ENCODE measurements at places on chromosomes 11 and 22. TPM values are rescaled to one million over a fixed set of nuclear protein-coding genes. Genes with fewer than 3 reads are reported as not detected.

DNA sequence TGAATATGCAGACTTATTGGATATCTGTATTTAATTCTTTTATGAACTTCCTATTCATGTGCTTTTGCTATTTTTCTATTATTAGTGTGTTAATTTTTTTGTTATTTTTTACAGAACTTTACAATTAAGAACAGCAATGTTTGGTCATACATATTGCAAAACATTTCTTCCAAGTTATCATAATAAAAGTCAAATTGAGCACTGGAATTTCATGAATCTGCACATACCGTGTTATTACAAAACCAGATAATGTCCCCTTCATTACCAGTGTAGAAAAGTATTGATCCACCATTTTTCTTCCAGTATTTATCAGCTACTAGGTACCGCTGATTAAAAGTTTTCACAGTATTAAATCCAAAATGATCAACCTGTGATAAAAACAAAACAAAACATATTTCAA, 40.5 kb downstream of the PRCP start:
- no peak for ATAC-seq

GRCh38 chr11:87369888-87370287, 332.2 kb downstream of the TMEM135 start:
- no peak for ATAC-seq

Gene CRYBB3
- total RNA-seq, result 0.64 TPM

DNA sequence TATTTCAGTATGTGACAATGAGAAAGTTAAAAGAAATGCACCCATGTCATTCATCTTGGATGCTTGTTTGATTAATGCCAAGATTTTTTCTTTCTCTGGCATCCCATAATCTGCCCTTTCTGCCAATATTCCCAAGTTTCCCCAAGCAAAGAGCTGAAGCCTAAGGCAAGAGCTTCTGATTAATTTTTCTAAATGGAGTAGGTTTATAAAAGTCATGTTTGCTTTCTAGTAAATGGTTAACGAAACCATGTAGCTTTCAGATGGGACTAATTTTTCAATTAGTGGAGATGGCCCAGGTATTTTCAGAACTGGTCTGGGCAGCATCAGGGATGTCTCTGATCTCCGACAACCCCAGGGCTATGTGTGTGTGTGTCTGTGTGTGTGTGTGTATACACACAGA, 55.3 kb downstream of the LRRC4C start:
- ATAC-seq, result no peak

Gene HBG2
- total RNA-seq, result not detected

Gene MS4A12
- total RNA-seq, result not detected

DNA sequence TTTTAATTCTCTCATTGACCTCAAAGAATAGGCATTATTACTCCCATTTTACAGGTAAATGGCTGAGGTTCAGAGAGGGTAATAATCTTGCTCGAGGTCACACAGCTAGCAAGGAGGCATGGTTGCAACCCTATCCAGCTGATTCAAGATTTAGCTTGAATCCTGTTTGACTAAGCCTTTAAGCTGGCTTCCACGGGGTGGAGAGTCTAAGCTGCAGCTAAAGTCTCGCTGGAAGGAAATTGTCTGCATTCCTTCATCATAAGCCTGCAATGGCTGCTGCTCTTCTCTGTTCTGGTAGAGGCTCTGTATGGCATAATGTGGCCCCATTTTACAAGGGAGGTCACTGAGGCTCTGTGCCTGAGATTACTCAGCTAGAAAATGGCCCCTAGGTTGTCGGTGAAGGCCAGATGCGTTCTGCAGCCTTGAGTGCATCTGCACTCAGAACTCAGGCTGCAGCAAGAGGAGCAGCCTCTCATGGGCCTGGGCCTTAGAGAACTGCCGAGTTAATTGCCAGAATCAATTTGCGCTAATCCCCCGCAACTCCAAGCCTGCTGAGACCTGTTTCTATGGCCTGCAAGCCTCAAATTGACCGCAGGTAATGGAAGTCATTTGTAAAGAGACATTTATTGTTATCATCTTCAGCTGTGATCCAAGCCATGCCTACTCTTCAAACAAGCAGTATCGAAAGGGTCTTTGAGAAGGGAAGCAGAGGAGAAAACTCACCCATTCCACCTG, 44.1 kb upstream of the SEZ6L start:
- ATAC-seq, result peak; percentile 47

- ATAC-seq, result no peak
These were observed 571.1 kb downstream of the JRKL start for GRCh38 chr11:96960926-96961325.

- ATAC-seq, result no peak
These were observed 38.9 kb upstream of the TH start for GRCh38 chr11:2210366-2211112.

- ATAC-seq, result peak; percentile 5
These were observed 712 bp downstream of the CERK start for GRCh38 chr22:46737105-46737975.

Gene KRTAP5-7
- 0.16 TPM for total RNA-seq

Gene CHRNA10
- total RNA-seq, result 0.64 TPM

Gene SLC22A25
- total RNA-seq, result not detected

GRCh38 chr11:4882543-4882942, 843 bp downstream of the OR51T1 start:
- ATAC-seq, result no peak

- ATAC-seq, result no peak
These were observed 10.3 kb downstream of the YAP1 start for GRCh38 chr11:102120437-102120973.

DNA sequence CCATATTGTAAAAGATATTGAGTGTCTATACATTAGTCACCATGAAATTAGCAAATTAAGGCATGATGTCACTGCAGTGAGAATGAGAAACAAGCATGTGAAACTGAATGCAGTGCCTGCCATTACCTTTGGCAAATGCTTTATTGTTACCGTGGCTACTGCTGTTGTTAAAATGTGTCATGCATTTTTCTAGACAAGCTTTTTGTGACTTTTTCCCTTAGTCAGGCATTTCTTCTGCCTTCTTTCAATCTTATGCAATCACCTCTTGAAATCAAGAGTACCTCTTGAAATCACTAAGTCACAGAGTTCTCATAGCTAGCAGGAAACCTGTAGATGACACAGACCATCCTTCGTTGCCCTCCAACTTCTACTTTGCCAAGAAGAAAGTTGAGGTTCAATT, 461.7 kb upstream of the TENM4 start:
- ATAC-seq, result peak; percentile 64

DNA sequence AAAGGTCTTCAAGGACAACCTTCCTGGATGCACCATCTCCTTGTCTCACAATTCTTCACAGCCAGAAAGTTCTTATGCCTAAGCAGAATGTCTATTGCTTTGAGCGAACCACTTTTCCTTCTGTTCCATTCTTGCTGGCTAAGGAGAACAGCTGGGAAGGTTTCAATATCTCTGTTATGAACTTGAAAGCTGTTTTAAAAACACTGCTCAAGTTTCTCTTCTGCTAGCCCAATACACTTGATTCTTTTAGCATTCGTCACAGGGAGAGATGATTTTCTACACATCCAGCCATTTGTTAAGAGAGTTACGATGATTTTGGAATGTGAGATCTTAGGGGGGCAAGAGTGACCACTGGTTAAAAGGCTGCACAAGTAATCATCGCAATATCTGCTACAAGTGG, 249.3 kb downstream of the KIRREL3 start:
- no peak for ATAC-seq

Gene NEFH
- not detected for total RNA-seq

DNA sequence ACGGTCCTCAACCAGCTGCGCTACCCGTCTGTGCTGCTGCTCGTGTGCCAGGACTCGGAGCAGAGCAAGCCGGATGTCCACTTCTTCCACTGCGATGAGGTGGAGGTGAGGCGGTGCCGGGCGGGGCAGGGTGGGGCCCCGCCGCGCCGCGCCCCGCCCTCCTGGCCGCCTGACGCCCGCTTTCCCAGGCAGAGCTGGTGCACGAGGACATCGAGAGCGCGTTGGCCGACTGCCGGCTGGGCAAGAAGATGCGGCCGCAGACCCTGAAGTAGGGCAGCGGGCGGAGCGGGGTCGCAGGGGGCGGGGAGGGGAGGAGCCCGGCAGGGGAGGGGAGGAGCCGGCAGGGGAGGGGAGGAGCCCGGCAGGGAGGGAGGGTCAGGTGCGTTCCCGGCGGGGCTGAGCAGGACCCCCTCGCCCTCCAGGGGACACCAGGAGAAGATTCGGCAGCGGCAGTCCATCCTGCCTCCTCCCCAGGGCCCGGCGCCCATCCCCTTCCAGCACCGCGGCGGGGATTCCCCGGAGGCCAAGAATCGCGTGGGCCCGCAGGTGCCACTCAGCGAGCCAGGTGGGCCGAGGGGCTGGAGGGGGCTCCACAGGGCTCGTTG, 14.7 kb downstream of the EPS8L2 start:
- peak; percentile 43 for ATAC-seq

- no peak for ATAC-seq
These were observed 879.7 kb downstream of the JRKL start for GRCh38 chr11:97269527-97269926.

DNA sequence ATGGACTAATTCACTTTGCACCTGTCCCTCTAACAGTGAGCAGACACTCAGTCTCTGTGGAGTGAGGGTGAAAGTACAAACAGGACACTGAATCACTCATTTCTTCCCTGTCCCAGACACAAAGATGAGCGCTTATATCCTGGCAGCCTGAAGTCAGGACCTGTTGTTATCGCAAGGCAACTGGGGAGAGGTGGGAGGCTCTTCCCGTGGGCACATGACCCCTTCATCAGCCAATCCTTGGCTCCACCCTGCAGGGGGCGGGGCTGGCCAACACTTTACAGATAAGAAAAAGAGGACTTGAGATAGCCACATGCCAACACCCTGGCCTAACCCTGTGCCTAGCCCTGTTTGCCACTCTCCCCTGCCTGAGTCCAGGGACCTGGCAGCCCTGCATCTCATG, 29.5 kb upstream of the TESMIN start:
- no peak for ATAC-seq

DNA sequence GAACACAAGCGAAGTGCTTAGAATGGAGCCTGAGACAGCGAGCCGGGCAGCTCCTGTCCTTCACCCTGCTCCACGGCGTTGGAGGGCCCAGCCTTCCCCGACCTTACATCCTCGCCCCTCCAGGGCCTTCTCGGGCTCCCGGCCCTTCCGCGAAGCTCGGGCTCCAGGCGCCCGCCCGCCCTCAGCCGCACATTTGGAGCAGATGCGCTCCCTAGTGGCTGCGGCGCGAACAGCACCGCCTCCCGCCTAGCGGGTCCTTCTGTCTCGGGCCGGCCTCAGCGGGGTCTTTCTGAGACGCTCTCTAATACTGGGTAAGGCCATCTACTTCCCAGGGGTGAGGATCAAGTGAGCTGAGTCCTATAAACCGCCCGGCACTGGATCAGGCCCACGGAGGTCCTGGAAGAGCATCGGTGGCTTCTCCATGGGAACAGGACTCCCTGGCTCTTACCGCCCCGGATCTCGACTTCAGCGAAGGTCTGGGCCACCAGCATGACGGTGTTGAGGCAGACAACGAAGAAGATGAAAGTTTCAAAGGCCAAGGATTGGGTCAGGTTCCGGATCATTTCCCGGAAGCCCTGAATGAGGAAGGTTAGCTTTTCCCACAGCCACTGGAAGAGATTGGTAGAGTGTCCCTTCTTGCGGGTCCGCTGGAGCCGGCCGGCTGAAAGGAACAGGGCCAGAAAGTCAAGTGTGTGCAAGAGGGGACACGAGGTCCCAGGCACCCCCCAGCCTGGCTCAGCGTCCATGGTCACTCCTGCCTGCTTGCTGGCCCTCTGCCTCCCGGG, 3.7 kb downstream of the CATSPER1 start:
- ATAC-seq, result peak; percentile 70

Gene C11orf91
- 1.1 TPM for total RNA-seq

DNA sequence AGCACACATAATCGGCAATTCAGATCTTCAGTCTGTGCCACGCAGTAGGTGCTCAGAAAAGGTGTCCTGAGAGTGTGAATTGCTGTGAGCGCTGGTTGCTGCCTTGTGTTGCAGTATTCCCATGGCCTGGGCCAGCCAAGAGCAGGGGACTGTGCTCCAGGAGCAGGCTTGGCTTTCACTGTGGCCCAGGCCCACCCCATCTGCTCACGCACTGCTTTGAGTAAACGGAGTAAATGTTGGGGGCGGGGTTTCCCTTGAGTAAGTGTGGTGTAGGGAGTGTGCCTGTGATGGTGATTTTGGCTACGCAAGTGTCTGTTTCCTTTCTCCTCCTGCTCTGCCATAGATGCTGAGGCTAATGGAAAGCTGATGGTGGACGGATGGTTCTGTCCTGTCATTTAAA, 2.3 kb downstream of the CTTN start:
- no peak for ATAC-seq

Gene BBS1
- total RNA-seq, result 11.8 TPM

- ATAC-seq, result peak; percentile 67
These were observed 486 bp downstream of the NAP1L4 start for GRCh38 chr11:2991452-2992233.

- peak; percentile 57 for ATAC-seq
These were observed 38.6 kb upstream of the BMAL1 start for GRCh38 chr11:13238879-13239514.

GRCh38 chr11:108474664-108475463, 7.5 kb upstream of the C11orf65 start:
- no peak for ATAC-seq

Gene CHEK2
- total RNA-seq, result 14.9 TPM

Gene TEX54
- not detected for total RNA-seq

GRCh38 chr22:36795633-36796032, 19.7 kb upstream of the IFT27 start:
- no peak for ATAC-seq

GRCh38 chr11:1773131-1773993, 9.6 kb upstream of the CTSD start:
- ATAC-seq, result peak; percentile 7

Gene BLID
- total RNA-seq, result 0.56 TPM

Gene TFIP11
- 23.2 TPM for total RNA-seq

DNA sequence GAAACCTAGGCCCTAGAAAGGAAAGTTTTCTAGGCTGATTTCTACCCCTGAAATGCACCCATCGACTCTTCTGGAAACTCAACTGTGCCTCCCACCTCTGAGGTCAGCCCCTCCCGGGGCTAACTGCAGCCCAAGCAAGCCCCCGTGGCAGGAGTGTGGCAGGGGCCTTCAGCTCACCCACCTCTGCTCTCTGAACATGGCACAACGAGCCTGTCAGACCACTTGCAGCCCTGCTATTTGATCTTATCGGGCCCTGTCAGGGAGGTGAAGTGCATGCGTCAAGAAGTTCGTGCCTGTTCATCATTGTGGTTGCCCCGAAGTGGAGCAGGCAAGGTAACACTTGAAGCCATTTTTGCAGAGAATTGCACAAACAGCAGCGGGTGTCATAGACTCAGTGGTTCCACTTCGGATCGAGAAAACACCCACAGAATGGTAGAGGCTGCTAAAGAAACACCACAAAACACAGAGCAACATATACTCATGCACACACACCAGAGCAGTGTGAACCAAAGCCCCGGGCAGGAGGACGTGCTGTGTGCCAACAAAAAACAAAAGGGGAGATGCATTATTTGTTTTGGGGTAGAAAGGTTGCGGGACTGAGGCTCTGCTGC, 262.7 kb downstream of the ETS1 start:
- no peak for ATAC-seq

DNA sequence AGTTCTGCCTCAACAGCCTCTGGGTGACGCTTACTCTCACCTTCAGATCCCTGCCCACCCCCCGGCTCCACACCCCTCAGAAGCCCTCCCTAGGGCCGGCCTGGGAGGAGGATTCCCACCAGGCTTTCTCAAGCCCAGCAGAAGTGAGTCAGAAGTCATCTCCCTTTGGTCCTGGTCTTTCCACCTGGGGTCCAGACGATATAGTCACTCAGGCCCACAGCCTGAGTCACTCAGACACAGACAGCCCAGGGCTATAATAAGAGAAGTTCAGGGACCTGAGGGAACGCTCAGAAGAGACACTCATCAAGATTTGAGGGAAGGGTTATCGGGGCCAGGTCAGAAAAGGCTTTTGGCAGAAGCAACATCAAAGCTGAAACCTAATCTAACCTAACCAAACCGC, 127.1 kb downstream of the SPATA19 start:
- no peak for ATAC-seq

GRCh38 chr22:47372596-47373385, 610.3 kb downstream of the TBC1D22A start:
- no peak for ATAC-seq

Data from esophagus mucosa (tissue), 1 donor.